Left kidney (tissue), 8 donors: ENCODE measurements at places on chromosomes 1 and 21.
A peak's percentile ranks its signal among the peaks of the same experiment; 100 is the strongest.

DNA sequence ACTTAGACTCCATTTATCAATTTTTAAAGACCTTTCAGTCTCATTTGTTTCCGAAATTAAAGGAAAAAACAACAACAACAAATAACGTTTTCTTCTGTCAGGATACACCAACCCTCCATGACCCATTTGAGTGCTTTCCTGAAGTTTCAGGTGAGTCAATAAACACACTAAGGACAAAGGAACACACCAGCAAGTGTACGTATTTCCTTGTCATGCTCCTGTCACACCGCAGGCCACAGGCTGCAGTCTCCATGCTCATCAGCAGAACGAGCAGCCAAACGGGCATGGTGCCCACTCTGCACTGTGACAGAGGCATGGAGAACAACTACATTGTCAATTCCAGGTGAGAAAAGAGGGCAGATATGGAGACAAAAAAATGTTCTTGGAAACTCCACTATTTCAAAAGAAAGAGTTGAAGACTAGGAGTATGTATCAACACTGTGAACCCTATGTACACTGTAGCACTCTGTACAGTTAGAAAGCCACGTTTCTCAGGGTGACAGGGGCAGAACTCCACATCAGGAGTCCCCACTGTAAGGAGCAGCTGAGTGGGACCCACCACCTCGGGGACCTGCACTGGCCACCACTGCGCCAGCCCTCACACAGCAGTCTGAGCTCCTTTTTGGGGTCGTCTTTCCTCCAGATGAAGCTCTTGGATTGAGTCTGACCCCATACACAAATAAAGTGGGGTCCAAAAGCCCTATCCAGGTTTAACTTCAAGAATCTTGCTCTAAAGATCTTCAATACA lies 2.6 kb downstream of the PTTG1IP start:
- DNase-seq = no peak

GRCh38 chr1:31984419-31985347 lies 29.0 kb upstream of the KHDRBS1 start:
- DNase-seq = no peak

DNA sequence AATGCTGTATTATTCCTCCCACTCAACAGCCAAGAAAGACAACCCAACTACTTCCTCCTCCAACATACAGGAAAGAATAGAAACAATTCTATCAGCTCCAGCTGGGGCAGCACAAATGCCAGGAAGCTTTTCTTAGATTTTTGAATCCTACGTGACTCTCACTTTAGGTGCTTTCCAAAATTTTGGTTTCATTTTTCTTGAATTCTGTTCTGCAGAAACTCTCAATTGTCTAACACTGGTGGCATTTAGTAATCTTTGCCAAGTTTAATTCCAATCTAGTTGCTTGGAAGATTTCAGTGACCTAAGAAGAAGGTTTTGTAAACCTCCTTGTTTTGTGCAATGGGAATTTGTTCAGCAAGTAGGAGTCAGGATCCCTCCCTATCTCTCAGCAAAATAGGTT lies 37.1 kb upstream of the DOCK7 start:
- DNase-seq = no peak

DNA sequence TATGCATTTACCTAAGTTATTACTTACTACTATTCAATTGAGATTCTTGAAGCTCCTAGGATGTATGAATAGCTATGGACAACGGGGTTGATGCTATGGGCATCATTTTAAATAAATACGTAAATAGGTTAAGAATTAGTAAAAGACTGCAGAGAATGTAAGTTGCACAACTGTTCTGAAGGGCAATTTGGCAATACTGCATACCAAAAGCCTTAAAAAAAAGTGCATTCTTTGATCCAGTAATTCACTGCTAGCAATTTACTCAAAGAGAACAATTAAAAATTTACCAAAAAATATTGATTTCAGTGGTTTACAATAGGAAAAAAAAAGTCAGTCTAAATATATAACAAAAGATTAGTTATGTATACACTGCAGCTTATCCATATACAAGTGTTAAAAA lies 3.5 kb downstream of the ARPC5 start:
- DNase-seq = no peak

GRCh38 chr1:40030528-40031135 lies 9.9 kb upstream of the CAP1 start:
- no peak for DNase-seq

DNA sequence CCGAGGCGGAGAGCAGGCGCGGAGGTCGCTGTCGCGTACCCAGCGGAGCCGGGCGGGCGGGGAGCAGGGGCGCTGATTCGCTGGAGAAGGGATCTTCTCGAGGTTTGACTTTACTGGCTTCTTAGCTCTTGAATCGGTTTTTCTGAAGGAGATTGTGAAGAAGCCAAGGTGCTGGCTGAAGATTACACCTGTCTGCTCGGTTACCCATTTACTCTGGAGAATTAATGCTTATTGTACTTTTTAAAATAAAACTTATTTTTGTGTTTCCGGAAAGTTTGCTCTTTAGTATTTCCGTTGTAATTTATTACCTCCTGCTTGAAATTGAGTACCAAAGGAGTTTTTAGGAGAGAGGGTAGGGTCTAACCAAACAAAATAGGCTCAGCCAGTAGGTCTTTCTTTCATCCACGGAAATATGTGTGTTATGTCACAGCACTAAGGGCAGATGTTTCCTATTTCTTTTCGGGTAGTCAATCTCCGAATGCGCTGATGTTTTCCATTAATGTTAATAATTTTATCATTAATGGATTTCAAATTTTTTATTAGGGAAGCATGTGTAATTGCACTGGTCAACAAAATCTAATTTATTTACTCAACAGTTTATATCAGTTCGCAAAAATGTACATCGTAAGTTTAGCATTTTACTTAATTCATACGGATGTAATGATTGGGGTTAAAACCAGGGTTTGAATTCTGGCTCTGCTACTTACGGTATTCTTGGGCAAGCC lies 510 bp upstream of the GNG5 start:
- DNase-seq = no peak

DNA sequence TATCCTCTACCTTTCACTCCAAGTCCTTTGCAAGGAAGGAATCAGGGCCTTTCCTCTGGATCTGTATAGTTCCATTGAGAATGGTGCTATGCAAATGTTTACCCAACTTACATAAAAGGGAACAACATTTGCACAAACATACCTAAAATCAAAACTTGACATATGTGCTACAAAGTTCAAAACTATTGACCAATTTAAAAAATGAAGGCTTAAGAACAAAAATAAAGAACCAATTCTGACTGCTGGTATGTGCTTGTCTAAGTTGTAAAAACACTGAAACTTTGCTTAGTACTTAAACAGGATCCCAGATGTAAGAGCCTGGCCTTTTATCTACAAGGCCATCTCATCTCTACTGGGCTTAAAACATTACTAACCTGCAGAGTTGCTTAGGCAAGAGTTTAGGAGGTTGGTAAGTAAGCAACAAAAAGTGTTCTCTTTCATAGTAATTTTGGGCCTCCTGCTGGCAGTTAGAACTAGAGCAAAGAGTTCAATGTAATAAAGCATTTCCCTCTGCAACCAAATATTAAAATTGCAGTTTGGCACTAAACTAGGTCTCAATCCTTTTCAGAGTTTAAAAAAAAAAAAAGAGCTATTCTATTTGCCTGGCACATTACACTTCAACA lies 2.0 kb downstream of the SCMH1 start:
- DNase-seq = peak; percentile 22

GRCh38 chr1:199948587-199949280 lies 78.8 kb upstream of the NR5A2 start:
- DNase-seq = no peak
